ENCODE measurements at places on chromosomes 2 and 18.
A peak's percentile ranks its signal among the peaks of the same experiment; 100 is the strongest.

GRCh38 chr2:197092431-197092830 lies 165.9 kb upstream of the PGAP1 start:
- DNase-seq, result peak; percentile 87

GRCh38 chr2:32810909-32811495 lies 135.8 kb upstream of the LTBP1 start:
- DNase-seq, result peak; percentile 44

DNA sequence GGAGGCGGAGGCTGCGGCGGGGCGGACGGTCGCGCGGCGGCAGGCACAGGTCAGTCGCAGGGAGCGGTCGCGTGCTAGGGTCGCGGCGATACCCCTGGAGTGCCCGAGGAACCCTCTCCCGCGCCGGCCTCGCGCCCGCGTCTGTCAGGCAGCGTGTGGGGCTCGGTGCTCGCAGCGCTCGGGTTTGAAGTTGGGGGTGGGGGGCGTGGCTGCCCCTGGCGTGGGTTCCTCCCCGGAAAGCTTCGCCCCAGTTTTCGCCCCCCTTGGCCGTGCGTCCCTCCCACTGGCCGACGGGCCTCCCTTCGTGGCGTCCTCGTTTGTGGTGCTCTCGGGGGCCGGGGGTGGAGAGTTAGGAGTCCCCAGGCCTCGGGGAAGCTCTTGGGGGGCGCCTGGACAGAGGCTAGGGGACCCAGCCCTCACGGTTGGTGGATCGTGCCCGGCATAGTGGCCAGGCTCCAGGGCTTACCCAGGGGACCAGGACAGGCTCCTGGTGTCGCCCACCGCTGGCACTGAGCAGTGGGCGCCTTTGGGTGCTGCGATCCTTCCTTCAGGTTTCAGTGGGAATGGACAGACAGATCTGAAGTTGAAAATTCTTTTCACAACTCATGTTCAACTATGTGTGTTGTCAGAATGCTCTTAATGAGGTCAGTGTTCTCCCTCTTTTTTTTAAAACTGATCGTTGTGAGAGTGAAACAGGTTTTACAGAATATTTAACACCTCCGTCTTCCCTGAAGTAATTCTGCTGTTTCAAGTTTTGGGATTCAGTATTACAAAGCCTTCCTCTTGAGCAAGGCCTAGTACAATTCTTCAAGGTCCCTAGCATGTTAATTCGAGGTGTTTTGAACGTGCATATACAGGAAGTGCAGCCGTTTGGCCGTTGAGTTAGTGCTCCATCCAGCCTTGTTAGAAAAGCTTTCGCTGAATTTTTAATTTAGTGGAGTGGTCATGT lies 604 bp downstream of the RALBP1 start:
- DNase-seq, result peak; percentile 22

GRCh38 chr18:377088-377487 lies 109.2 kb upstream of the THOC1 start:
- peak; percentile 55 for DNase-seq
